Large intestine (tissue), 12 donors: ENCODE measurements at places on chromosomes 16 and 17.

- no peak for DNase-seq
These were observed 112.6 kb upstream of the MPHOSPH6 start for GRCh38 chr16:82282662-82283061.

GRCh38 chr17:60224064-60224463, 74.3 kb downstream of the CA4 start:
- no peak for DNase-seq

DNA sequence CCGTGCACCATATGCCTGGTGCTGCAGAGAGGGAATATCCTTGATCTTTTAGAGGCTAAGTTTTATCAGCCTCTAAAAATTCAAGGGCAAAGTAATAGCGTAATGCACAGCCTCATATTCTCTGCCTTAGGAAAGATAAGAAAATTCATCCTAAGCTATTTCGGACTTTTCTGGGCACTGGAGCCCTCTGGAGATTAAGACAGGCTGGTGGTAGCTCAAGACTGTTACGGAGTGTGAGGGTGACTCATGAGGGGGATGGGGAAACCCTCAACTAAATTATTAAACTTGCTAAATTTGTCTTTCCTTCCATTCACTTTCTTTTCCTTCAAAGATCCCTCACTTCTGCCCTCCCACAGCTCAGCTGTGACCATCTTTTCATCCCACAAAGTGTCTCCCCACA, 73.3 kb downstream of the RPH3AL start:
- DNase-seq: no peak

- DNase-seq: no peak
These were observed 101.4 kb upstream of the HSBP1 start for GRCh38 chr16:83706394-83706793.
